ENCODE measurements at places on chromosomes 16 and 17.

DNA sequence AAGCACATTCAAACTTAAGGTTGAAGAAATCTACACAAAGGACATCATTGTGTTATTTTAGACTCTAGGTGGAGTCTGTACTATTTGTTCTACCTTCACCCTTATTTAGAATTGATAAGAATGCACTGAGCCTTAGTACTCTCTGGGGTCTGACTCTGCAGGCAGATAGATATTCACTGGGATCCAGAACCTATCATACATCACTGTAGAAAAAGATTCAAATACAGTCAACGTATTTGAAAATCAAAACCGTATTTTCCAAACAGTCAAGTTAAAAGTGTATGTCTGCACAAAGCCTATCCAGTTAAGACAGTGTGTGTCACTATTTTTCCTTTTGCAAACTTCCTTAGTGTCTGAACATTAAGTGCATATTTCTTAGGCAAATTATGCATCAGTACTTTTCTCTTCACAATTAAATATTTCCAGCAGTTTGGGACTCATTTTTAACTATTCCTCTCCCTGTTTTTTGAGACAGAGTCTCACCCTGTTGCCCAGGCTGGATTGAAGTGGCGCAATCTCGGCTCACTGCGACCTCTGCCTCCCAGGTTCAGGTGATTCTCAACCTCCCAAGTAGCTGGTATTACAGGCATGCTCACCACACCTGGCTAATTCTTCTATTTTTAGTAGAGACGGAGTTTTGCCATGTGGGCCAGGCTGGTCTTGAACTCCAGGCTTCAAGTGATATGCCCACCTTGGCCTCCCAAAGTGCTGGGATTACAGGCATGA lies 22.3 kb downstream of the MOSMO start:
- no peak for DNase-seq

DNA sequence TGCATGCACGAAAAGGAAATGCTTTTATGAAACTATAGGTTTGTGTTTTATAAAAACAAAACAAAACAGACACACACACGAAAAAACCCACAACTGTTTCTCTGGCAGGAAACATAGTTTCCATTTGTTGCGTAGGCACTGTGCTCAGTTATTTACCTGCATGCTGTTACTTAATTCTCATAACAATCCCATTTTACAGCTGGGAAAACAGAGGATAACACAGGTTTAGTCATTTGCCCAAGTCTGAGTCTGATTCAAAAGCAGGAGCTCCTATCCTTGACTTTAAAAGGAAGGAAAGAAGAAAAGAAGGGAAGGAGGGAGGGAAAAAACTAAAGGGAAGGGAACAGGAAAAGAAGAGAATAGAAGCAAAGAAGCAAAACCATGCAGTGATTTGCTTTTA lies 117.4 kb downstream of the DNAH3 start:
- DNase-seq: no peak

GRCh38 chr17:61423967-61424649 lies 24.5 kb downstream of the TBX2 start:
- DNase-seq: no peak

- no peak for DNase-seq
These were observed 47.4 kb upstream of the PABPN1L start for GRCh38 chr16:88913870-88914269.

Data from cardiac muscle cell (in vitro differentiated cells and primary cell).